GM12878 (cell line): ENCODE measurements at places on chromosomes 4 and X.

- no peak for DNase-seq
These were observed 190.9 kb upstream of the TAPT1 start for GRCh38 chr4:16417198-16417597.

GRCh38 chr4:41683326-41683725 is 65.2 kb downstream of the PHOX2B start:
- DNase-seq, result no peak

DNA sequence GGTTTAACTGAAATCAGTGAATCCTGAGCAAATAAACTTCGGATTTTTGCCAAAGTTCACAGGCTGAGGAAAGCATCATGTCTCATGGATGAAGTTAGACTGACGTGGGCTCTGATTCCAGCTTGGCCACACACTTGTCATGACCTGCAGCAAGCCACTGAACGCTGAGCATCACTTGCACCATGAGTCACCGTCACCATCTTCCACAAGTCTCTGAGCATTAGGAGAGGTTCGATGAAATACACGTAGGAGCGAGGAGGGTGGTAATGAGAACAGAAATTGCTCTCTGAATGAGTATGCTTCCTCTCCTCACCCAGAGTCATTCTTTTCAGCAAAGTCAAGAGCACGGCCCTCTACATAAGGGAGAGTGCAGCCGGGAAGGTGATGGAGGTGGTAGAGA is 3.8 kb upstream of the TRIML2 start:
- no peak for DNase-seq

DNA sequence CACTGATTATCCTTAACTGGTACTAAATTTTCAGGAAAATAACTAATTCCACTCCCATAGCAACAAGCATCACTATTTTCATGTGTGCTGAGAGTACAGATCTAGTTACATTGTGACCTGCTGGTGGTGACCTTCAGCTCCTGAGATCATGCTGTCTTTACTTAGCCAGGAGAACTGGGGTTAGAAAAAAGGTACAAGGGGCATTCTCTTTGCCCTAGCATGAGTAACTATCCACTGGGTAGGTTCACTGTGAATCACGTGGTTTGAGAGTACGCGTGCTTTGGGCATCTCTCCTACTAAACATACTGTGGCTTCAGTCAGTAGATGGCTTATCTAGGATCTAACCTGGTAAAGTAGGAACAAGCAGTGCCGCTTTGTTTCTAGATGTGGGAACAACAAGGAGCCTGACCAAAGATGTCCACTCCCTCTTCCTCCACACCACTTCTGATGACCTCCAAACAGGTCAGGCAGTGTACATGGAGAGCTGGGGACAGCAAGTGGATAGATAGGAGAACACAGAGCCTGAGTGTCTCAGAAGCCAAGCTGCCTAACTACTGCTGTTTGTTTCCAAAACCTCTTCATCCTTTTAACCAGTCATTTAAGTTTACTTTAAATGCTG is 90.2 kb downstream of the CBR4 start:
- DNase-seq, result no peak

GRCh38 chr4:169045862-169046584 is 36.0 kb upstream of the CBR4 start:
- no peak for DNase-seq

DNA sequence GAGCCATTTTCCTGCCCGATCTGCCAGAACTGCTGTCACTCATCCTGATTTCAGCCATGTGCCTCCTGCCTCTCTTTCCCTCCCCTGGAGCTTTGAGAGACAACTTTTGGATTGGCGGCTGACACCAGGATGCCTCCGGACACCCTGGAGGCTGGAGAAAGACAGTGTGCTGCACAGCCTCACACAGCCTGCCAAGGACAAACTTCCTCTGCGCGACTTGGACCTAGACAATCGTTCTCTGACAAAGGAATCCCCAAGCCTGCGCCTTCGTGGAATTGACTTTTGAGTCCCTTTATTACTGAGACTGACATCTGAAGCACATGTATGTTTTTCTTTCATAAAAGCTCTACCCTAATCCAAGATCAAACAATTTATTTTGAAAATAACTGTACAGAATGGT is 10.8 kb upstream of the LDB2 start:
- no peak for DNase-seq

DNA sequence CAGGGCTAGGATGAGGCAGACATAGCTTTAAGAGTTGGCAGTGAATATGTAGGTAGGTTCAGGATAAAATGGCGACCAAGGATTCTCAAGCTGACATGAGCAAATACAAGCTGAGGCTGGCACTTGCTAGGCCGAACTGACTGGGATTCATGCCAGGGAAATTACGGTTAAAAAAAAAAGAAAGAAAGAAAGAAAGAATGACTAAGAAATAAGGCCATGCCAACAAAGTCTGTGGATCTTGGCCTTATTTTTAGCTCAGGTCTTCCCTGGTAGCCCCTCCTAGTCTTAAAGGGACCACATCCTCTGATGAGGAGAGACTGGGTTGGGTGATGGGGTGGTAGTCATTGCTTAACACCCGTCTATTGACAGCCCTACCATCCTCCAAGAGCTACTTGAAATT is 64.4 kb upstream of the KLHL13 start:
- no peak for DNase-seq

- no peak for DNase-seq
These were observed 157.6 kb upstream of the SH3RF1 start for GRCh38 chr4:169428376-169428775.

GRCh38 chrX:72395237-72395636 is 89.5 kb upstream of the CITED1 start:
- no peak for DNase-seq

DNA sequence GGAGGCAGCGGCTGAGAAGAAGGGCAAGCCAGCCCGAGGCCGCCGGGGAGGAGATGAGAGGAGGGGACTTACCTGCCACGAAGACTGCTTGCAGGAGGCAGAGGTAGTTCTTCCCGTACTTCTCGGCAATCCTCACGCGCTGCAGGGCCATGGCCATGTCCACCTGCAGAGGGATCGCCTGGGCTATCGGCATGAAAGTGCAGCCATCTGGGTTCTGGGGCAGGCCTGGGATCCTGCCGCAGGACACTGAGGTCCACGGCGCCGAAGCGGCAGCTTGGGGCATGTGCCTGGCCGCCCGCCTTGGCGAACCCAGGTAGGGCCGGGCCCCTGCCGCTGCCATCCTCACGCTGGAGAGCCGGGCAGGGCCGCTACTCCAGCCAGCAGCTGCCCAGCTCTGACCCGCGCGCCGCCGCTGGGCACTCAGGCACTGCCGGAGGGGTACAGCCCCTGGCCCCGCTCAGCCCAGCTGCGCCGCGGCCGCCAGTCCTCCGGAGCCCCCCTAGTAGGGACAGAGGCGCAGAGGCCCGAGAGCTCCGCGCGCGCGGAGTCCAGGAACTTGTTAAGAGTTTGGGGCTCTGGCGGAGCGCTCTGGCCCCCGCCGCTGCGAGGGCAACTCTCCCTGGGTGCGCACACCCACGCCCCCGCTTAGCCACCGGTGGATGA is 16.0 kb downstream of the MCF2 start:
- DNase-seq, result no peak

- DNase-seq, result peak; percentile 8
These were observed 737 bp downstream of the FGF2 start for GRCh38 chr4:122827258-122827878.

GRCh38 chrX:56248492-56248891 is 16.3 kb downstream of the KLF8 start:
- peak; percentile 40 for DNase-seq

- DNase-seq, result no peak
These were observed 68.0 kb upstream of the MAGED1 start for GRCh38 chrX:51825436-51825835.

DNA sequence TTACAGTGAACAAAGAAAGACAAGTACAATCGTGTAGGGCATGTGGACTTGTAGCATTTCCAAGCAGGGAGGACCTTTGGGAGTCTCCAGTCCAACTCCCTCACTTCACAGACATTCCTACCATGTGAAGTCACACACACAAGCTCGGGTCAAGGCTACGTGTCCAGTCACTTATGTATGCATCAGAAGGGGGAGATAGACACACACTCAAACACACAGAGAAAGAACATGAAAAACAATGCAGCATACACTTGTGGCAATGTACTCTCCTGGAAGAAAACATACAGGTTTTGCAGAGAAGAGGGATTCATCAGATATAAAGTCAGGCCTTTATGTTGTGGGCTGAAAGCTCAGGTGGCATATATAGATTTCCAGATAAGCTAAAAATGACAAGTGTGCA is 136.1 kb upstream of the MID1 start:
- DNase-seq, result no peak

DNA sequence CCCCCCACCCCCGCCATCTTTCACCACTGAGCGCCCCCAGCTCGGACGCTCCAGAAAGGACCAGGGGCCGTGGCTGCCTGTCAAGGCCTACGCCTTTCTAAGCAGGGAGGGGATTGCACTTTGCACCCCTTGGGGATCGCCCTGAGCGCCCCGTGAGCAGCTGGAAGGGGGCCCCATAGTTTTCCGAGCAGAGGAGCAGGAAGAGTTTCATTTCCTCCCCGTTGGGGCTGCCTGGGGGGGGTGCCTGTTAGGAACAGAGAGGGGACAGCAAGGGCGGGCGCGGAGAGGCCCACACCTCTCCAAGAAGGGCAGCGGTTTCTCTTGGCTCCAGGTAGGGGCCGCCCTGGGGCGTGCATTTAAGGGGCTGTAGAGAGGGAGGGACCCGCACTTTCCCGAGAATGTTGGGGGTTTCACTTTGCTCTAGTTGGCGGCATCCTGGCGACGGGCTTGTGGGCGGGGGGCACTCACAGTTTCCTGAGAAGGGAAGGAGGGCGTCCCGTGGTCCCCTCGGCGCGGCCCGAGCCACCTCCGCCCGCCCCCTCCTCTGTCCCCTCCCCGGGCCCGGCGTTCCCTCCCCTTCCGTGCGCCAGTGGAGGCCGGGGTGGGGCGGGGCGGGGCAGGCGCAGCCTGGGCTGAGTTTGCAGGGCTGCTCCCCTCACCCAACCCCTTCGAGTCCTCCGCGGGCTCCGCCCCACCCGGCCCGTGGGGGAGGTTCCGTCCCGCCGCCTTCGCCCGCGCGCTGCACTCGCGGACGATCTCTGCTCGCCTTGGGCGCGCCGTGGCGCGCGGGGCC is 82.3 kb upstream of the CD99 start:
- no peak for DNase-seq

GRCh38 chr4:113147498-113148111 is 98.2 kb downstream of the ANK2 start:
- DNase-seq, result no peak

DNA sequence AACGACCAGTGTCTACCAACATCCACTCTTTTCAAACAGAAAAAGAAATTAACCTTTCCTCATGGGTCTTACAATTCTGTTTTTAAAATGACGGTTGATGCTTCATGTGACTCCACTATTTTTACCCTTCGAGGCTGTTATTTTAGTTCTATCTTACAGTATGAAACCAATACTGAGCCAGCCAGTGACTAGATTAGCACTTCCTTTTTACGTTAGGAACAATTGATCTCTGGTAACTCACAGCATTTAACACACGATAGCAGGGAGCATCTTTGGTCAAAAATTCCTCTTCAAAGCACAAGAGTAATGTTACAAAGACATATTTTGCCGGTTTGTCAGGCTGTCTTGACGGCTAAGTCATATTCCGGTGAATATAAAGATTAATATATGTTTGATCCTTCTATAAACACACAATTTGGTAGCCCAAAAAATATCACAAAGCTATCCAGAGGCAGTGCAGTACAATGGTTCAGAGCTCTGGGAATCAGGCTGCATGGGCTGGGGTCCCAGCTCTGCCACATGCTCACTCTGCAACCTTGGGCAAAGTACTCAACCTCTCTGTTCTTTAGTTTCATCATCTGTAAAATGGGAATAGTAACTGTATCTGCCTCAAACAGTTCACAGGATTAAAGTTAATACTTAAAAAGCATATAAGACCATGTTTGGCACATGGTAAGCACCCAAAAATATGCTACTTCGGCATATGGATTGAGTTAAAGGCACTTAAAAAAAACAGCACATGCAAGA is 62.9 kb upstream of the TXK start:
- peak; percentile 72 for DNase-seq

- DNase-seq, result no peak
These were observed 119.3 kb downstream of the ZNF330 start for GRCh38 chr4:141339966-141340365.

DNA sequence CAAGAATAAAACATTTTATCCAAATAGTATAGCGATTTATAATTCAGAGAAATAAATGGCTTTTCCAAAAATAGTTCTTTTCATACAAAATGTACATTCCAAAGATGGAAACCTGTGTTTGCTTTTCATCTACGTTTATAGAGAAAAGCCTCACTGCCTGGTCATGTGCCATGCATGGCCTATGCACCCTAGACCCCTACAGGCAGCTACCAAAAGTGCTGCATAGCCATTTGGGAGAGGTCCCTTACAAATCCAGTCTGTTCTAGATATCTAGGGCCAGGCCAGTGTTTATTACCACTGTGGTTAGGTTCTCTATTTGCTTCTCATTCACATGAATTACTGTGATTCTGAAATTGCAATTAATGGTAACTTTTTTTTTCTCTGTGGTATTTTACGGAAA is 17.2 kb downstream of the HMGB2 start:
- no peak for DNase-seq

- DNase-seq, result peak; percentile 60
These were observed at the start of gene EDA2R for GRCh38 chrX:66638591-66639500. TSS of gene EDA2R (minus strand) at chrX:66639078. CDS start at chrX:66616020, 23,058 bp downstream.

- DNase-seq, result no peak
These were observed 644.1 kb upstream of the AGA start for GRCh38 chr4:178086320-178086719.

DNA sequence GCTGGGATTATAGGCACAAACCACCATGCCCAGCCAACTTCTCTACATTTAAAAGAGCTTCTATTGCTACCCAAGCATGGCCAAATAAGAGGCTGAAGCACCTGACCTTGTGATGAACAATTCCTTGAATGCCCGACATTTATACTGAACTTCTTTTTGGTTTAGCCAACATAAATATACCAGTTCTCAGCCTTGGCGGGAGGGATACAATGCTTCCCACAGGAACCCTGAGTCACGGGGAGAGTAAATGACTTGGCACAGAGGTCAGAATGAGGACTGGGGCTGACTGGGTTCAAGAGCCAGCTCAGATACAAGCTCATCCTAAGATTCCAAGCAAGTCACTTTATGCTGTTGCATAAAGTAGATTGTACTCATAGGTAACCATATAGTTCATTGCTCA is 6.1 kb downstream of the HOPX start:
- no peak for DNase-seq

- DNase-seq, result peak; percentile 32
These were observed 11.7 kb upstream of the TMEM156 start for GRCh38 chr4:39043861-39044363.

- DNase-seq, result no peak
These were observed 13.0 kb downstream of the CXCL13 start for GRCh38 chr4:77618383-77619241.

GRCh38 chrX:47226071-47226470 is 6.7 kb upstream of the USP11 start:
- DNase-seq, result no peak

DNA sequence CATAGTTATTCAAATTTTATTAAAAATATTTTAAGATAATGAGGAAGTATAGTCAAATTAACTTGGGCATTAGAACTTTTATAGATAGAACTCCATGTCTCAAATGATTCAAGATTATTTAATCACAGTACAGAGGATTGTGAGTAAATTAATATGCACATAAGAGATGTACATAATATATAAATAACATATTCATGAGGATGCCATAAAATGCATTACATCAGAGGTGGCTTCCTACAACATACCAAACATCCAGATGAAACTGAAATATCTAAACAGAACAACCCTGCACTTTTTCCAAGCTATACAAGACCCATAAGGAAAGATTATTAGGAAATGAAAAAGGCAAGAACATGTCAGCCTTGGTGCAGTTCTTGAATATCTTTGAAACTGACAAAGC is 91.3 kb upstream of the NAP1L5 start:
- DNase-seq, result no peak
